CD4-positive, CD25-positive, alpha-beta regulatory T cell (primary cell): ENCODE measurements at places on chromosomes 2 and 18. TPM values are rescaled to one million over a fixed set of nuclear protein-coding genes. Genes with fewer than 3 reads are reported as not detected.

DNA sequence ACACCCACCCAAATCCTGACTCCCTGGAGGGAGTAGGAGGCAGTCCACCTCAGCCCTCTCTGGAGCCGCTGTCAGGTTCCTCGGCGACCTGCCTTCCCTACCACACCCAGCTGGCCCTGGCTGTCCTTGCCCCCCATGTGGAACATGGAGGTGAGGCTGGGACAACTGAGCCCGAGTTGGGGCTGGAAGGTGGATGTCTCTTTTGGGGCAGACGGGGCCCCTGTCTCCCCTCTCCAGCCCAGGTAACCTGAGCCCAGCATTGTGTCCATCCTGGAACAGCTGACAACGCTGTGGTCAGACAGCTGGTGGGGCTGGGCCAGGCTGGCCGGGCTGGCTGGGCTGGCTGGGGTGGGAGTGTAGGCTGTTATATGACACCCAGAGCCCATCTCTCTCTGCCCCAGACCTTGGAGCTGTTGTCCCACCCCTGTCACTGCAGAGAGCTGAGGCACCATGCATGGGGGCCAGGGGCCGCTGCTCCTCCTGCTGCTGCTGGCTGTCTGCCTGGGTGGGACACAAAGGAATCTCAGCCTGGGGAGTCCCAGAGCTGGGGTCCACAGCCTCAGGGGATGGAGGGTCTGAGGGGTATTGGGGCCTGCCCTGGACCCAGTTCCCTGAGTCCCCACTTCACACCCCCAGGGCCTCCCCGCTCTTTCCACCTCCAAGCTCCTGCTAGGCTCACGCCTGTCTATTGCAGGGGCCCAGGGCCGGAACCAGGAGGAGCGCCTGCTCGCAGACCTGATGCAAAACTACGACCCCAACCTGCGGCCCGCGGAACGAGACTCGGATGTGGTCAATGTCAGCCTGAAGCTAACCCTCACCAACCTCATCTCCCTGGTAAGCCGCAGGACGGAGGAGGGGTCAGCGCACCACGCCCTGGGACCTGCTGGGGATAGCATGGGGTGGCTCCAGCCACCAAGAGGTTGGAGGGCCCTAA is at the start of gene CHRNG:
TSS of gene CHRNG (plus strand) at position 395 of the 934 bp plus-strand sequence. CDS start at position 451, 56 bp downstream.
- H3K27me3 ChIP-seq = peaks cover 4% of the 10 kb centered on the region
- no peak within 1 kb of the TSS for H3K27ac ChIP-seq
- no peak within 1 kb of the TSS for H3K4me3 ChIP-seq
- DNase-seq = no peak

DNA sequence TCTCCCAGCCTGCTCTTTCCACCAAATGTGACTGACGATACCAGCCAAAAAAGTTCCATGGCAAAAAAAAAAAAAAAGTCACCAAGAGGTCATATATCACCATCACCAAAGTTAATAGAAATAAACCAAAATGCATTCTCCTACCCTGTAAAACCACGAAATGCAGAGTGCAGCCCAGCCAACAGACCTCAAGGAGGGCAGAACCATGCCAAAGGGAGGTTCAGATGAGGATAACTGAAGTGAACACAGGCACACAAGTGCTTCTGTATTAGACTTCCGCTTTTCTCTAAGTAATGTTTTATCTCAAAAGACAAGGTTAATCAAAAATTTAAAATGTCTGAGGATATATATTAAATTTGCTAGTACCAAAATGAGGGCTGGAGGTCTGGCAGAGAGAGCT is 5.5 kb downstream of the SERPINE2 start:
- peaks cover 8% of the 10 kb centered on the region for H3K4me1 ChIP-seq
- DNase-seq = no peak

GRCh38 chr2:44578471-44579093 is 216.8 kb downstream of the CAMKMT start:
- no peaks in the 10 kb centered on the region for H3K27me3 ChIP-seq
- DNase-seq = no peak
- peak overlapping the region; percentile 45 for H3K4me3 ChIP-seq
- peaks cover 4% of the 10 kb centered on the region for H3K4me1 ChIP-seq
- H3K27ac ChIP-seq = no peak overlapping the region

DNA sequence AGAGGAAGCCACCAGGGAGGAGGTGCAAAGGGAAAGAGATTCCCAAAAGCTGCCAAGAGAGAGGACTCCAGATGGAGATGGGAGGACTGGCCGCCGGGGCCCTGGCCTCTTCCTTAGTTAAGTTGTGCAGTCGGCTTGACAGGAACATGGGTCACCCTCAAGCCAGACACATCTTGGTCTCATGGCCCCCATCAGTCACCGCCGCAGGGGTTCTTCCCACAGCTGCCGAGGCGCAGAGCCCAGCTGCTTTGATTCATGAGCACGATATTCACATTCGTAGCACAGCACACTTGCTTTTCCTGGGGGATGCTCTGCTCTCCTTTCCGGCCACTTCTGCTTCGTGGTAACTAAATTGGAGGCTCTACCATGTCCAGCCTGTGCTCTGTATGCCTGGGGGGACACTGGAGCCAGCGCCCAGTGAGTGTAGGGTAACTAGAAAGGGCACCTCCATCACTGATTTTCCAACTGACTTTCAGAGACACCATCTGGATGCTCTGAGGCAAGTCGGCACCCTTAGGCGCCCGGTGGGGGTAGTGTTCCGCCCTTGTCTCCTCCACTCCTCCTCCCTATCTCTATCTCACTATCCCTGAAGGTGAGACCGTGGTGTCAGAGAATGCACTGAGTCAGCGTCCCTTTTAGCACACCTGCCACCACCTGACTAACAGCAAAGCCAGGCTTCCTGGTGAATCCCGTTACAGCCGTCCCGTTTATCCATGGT is 13.3 kb downstream of the TWIST2 start:
- H3K4me3 ChIP-seq = no peak overlapping the region
- H3K4me1 ChIP-seq = no peaks in the 10 kb centered on the region
- no peaks in the 10 kb centered on the region for H3K27me3 ChIP-seq
- no peak overlapping the region for H3K27ac ChIP-seq
- DNase-seq = no peak
- H3K36me3 ChIP-seq = no peaks in the 10 kb centered on the region

DNA sequence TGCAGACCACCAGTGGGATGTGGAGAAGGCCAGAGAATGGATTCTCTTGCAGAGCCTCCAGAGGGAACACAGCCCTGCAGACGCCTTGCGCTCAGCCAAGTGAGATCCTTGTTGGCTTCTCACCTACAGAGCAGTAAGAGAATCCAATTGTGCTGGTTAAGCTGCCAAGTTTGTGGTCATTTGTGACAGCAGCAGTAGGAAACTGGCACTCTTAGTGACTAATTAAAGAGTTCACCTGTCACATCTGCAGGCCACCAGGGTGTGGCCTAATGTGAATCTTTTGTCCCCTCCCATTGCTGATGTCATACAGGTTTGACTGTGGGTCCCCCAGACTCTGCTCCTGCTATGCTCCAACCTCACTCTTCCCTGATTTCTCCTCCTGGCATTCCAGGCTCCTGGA is 235.9 kb downstream of the TFCP2L1 start:
- H3K4me3 ChIP-seq = no peak overlapping the region
- no peaks in the 10 kb centered on the region for H3K36me3 ChIP-seq
- no peaks in the 10 kb centered on the region for H3K4me1 ChIP-seq
- H3K27ac ChIP-seq = no peak overlapping the region

KCNJ3 gene
- total RNA-seq = not detected

LOXHD1 gene
- total RNA-seq = not detected

FIGN gene
- total RNA-seq = not detected
